Stimulated activated naive CD4-positive, alpha-beta T cell treated with Interleukin-2 at 50 U/mL for 16 hours (primary cell): ENCODE measurements at places on chromosomes 5 and 9.
A peak's percentile ranks its signal among the peaks of the same experiment; 100 is the strongest.

GRCh38 chr9:131197160-131197911 is 72.0 kb downstream of the NUP214 start:
- no peak for DNase-seq

DNA sequence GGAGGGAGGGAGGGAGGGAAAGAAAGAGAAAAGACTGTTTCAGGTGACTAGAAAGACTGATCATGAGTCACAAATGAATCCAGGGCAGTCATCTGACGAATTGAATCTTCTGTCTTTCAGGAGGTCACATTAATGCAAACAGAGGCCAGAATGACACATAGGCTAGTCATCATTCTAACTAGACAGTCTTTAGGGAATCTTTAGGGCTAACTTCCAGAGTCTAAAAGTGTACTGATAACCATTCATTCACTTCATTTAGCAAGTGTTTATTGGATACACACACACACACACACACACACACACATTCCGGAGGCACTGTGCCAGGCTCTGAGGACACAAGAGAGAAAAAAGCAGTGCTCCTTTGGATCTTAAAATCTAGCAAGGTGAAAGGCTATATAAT is 156.7 kb downstream of the EBF1 start:
- DNase-seq = no peak

DNA sequence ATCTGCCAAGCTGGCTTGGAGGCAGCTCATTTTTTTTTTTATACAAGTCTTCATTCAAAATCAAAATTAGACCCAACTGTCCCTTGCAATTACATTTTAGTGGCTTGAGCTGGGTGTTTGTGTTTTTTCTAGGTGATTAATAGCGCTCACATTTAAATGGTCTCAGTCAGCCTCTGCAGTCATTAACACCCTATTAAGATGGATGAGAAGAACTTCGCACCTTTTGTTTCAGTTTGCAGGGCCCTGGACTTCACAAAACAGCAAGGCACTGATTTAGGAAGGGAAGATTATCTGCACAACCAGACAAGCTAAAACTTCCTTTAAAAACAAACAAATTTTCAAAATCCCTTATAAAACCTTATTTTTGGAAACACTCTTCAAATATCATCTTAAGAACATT is 374.8 kb downstream of the EFNA5 start:
- DNase-seq = no peak

GRCh38 chr9:8432224-8432623 is 632.6 kb upstream of the DMAC1 start:
- no peak for DNase-seq

GRCh38 chr9:129610473-129611306 is 10.2 kb downstream of the C9orf50 start:
- peak; percentile 62 for DNase-seq

DNA sequence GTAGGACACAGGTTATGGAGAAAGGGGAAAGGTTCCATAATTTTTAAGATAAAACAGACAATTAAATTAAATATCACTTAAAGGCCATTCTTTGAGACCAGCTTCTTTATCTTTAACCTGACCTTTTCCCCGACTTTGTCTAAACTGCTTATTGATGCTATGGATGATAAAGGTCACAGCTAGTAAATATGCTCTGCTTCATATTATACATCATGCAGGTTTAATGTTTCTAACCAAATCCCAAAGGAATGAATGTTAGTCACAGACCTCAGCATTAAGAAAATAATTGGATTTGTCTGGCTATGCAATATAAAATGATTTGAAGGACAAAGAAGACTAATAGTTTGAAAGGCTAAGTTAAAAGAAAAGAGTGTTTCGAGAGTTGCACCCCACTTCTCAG is 147.6 kb downstream of the ST8SIA4 start:
- no peak for DNase-seq

DNA sequence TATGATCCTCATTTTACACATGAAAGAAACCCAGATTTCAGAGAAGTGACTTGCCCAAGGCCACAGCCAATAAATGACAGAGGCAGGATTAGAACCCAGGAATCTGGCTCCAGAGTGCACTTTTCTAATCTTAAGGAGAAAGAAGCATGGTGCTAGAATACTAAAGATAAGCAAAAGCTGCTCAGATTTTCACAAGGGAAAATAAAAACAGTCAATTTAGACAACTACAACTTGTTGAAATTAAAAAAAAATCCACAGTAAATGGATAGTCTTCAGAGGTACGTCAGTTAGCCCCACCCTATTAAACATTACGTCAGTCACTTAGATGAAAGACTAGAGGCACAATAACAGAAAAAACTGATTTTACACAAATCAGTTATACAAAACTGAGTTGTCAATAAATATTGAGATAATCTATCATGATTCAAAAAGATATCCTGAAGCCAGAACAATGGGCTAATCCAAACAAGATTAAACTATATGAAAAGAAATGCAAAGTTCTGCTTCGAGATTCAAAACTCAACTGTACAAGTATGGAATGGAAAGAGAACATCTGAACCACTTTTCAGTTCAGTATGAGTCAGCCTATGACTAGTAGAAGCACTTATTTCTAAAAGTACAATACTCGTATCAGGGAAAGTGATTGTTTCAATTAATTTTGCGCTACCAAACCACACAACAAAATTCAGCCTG is 9.3 kb downstream of the TMEM245 start:
- no peak for DNase-seq

DNA sequence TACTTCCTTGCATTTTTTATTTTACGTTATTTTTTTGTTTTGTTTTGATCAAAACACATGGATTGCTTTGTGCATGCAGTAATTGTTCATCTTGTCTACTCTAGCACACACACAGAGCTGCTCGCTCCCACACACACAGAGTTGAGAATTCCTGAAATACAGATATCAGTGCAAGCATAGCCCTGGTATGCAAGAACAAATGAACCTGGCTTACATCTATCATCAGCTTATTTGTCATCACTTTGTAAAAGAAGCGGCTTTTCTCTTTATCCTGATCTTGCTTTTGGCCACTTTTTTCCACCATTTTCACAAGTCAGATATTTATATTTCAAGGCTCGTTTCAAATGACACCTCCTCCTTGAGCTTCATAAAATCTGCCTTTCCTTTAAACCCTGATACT is 1435.7 kb downstream of the MAT2B start:
- no peak for DNase-seq

DNA sequence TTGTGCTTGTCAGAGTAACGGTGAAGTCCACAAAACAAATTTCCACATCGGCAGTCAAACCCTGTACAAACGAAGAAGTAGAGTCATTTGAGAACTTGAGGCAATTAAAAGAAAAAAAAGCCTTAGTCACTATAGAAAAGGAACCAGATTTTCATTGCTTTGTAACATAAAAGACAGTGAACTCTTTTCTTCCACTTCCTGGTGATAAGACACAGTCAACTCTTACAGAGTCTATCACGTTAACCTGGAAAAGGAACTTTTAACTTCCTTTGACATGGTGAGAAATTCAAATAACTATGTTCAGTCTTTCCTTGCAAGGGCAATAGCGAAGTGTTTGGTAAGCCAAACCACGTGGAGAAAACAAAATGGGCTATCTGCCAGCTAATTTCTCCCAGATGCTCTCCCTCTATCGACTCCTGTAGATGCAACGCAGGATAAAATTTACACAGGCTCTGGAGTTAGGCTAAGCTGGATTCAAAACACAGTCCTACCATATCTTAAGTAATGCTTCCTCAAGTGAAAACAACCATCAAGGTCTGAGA is 8.9 kb downstream of the ZFAND5 start:
- no peak for DNase-seq

DNA sequence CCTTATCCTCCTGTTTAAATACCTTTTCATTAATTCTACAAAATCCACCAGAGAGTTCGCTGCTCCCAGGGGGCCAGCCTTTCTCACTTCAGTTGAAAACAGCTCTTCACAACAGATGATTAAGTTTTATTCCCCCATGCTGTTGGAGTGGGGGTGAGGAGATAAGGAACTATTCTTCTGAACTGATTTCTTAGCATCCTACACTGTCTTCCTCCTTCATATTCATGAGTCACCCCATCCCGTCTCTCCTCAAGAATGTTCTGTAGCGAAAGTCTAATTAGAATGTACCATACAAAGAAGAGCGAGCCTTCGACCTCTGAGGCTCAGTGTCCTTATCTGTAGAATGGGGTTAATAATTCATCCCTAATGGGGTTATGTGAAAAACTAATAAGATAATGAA is 138.0 kb downstream of the PIK3R1 start:
- DNase-seq = no peak

DNA sequence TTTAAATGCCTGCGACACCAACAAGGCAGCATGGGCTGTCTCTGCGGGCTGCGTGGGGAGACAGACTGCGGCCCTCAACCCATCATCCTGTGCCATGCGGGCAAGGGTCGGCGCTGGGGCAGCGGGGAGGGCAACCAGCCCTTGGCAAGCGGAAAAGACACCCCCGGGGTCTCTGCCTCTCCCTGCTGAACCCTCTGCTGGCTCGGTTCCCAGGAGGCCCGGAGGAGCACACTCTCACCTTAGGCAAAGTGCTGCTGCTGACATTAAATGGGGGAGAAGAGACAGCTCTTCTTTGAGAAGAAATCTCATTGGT is 129.6 kb upstream of the PPP1R26 start:
- no peak for DNase-seq

DNA sequence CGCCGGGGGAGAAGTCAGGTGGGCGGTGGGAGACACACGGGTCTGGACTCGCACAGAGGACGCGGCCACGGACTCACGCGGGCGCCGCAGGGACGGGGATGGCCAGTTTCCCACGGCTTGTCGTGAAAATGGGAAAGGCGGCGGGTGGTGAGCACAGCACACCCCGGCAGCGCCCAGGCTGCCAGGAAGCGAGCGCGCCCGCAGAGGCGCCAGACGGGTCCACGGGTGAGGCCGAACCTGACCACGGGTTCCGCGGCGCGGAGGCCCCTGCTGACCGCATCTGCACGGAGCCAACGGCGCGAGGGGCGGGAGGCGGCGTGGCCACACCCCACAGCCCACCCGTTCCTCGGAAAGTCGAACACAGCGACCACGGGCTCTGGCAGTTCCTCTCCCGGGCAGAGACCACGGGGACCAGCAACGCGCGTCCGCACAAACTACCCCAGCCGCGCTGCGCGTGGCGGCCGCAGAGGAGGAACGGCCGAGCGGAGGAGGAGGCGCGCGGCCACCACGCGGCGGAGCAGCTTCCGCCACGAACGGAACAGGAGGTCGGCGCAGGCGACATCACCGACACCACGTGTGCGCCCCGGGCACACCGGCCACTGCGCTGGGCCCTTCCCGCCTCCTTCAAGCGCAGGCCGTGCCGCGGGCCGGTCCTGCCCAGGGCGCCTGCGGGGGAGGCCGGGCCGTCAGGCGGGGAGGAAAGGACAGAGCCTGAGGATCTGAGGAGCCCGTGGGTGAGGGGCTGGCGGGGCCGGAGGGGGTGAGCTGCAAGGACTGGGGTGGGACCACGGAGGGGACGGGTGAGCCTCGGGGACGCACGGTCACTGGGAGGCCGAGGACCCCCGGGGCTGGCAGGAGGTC is 5.6 kb downstream of the EXD3 start:
- DNase-seq = no peak

DNA sequence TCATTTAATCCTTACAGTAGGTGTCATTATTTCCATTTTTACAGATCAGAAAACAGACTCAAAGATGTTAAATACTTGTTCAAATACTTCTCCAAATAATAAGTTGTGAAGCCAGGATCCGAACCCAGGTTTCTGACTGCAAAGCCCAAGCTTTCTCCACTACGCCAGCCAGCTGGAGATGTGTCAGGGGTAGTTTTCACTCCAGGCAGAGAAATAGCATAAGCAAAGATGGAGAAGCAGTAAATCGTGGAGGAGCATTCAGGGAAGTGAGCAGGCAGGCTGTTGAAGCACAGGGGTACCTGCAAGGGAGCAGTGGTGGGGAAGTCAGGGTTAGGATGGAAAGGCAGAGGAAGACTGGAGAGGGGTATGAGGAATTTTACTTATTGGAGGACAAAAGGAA is 2.9 kb downstream of the TLN1 start:
- DNase-seq = no peak

DNA sequence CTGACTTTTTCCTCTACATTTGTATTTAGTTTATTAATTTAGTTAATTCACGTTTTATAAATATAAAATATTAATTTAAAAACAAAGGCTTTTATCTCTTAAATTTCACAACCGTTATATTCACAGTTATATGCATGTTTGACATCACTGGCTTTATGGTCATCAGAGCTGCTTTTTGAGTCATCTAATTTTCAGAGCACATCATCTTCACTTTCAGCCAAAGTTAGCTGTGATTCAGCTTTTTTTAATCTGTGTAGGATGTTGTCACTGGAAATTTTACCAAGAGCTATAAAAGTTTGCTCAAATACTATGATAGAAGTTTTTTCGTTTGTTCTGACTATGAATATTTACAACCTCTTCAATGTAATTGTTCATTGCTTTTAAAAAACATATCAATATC is 12.4 kb downstream of the CDC37L1 start:
- no peak for DNase-seq
